Aortic smooth muscle cell (primary cell): ENCODE measurements at places on chromosomes 2 and 18. TPM values are rescaled to one million over a fixed set of nuclear protein-coding genes. Genes with fewer than 3 reads are reported as not detected.

The ICOS gene
- not detected in 2 replicates for total RNA-seq

The PLCL1 gene
- total RNA-seq, result 18.6 and 40.2 TPM in 2 replicates

The CFAP210 gene
- under 0.01 TPM in 1 of 2 replicates, not detected in the other for total RNA-seq

The IL36A gene
- not detected in 2 replicates for total RNA-seq

The UGT1A4 gene
- total RNA-seq, result not detected in 2 replicates

The CDH20 gene
- total RNA-seq, result not detected in 2 replicates

The CLEC4F gene
- total RNA-seq, result not detected in 2 replicates

The ALKAL2 gene
- total RNA-seq, result not detected in 2 replicates

The METTL8 gene
- 11.0 and 14.1 TPM in 2 replicates for total RNA-seq

The EML6 gene
- total RNA-seq, result 0.87 and 2.9 TPM in 2 replicates

The IL1RN gene
- not detected in 2 replicates for total RNA-seq

The SNRPD1 gene
- 30.7 and 36.9 TPM in 2 replicates for total RNA-seq

The RTP5 gene
- total RNA-seq, result not detected in 2 replicates

The KIF3C gene
- total RNA-seq, result 8.1 and 9.4 TPM in 2 replicates

The OTX1 gene
- not detected in 2 replicates for total RNA-seq

The SPATA3 gene
- total RNA-seq, result not detected in 2 replicates

The CD207 gene
- total RNA-seq, result not detected in 2 replicates

The ATG16L1 gene
- 31.3 and 31.6 TPM in 2 replicates for total RNA-seq

The KCNG2 gene
- total RNA-seq, result not detected in 2 replicates

The SERPINB10 gene
- 0.13 TPM in 1 of 2 replicates, not detected in the other for total RNA-seq

The SNRNP27 gene
- 37.8 and 38.0 TPM in 2 replicates for total RNA-seq

The PLGLB2 gene
- total RNA-seq, result 0.53 and 0.87 TPM in 2 replicates

The POTEI gene
- total RNA-seq, result not detected in 2 replicates

The CSRNP3 gene
- 0.92 and 3.1 TPM in 2 replicates for total RNA-seq

The FANCL gene
- 13.1 and 17.4 TPM in 2 replicates for total RNA-seq

The POTEC gene
- not detected in 2 replicates for total RNA-seq

The ANO7 gene
- 0.25 and 0.40 TPM in 2 replicates for total RNA-seq

The ZAP70 gene
- total RNA-seq, result not detected in 2 replicates

The ANTXR1 gene
- 86.4 and 170 TPM in 2 replicates for total RNA-seq

The RBM44 gene
- 0.26 and 0.56 TPM in 2 replicates for total RNA-seq

The ARHGAP28 gene
- total RNA-seq, result 4.9 and 5.1 TPM in 2 replicates

The CCBE1 gene
- total RNA-seq, result 26.0 and 38.0 TPM in 2 replicates

The ELAC1 gene
- total RNA-seq, result 5.7 and 6.3 TPM in 2 replicates

The NGEF gene
- total RNA-seq, result 14.9 and 16.0 TPM in 2 replicates
